ENCODE measurements at places on chromosomes 1 and 21.
A peak's percentile ranks its signal among the peaks of the same experiment; 100 is the strongest.

- no peak for DNase-seq
Observed at GRCh38 chr1:168085401-168085872, 51.3 kb downstream of the GPR161 start.

GRCh38 chr21:44352253-44352860 is 1.1 kb upstream of the TRPM2 start:
- no peak for DNase-seq

- no peak for DNase-seq
Observed at GRCh38 chr1:77991638-77992037, 12.8 kb upstream of the FUBP1 start.

GRCh38 chr21:36672737-36673136 is 26.2 kb upstream of the SIM2 start:
- DNase-seq, result no peak

DNA sequence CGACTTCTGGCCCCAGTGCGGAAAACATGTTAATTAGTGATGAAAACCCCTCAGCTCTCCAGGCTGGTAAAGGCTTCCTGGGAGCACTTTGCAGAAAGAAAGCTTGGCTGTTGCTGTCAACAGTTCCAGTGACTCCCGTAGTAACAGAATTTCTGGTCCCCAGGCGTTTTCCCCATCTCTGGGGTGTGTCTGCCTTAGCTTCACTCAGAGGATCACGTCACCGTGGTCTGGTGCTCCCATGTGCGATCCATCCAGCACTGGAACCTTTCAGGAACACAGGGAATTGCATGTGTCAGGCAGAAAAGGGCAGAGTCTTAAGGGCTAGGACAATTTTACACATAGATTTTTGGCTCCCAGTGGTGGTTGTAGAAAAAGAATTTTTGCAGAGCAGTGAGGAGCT is 470.4 kb upstream of the USP24 start:
- DNase-seq, result no peak

DNA sequence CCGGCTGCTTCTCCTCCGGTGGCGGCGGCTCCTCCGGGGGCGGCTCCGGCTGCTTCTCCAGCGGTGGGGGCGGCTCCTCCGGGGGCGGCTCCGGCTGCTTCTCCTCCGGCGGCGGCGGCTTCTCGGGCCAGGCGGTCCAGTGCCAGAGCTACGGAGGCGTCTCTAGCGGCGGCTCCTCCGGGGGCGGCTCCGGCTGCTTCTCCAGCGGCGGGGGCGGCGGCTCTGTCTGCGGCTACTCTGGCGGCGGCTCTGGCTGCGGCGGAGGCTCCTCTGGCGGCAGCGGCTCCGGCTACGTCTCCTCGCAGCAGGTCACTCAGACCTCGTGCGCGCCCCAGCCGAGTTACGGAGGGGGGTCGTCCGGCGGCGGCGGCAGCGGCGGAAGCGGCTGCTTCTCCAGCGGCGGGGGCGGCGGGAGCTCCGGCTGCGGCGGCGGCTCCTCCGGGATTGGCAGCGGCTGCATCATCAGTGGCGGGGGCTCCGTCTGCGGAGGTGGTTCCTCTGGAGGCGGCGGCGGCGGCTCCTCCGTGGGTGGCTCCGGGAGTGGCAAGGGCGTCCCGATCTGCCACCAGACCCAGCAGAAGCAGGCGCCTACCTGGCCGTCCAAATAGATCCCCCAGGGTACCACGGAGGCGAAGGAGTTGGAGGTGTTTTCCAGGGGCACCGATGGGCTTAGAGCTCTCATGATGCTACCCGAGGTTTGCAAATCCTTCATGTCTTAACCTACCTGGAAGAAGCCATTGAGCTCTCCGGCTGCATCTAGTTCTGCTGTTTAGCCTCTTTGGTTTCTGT is 2.0 kb downstream of the LORICRIN start:
- DNase-seq, result peak; percentile 20

GRCh38 chr1:66331658-66332547 is 202.1 kb upstream of the SGIP1 start:
- DNase-seq, result peak; percentile 54

All from activated naive CD8-positive, alpha-beta T cell treated with anti-CD3 and anti-CD28 coated beads, Interleukin-2, amount 50 U/mL, for 24 hours (primary cell).